SHP77 treated with DMSO at 0.1 percent for 48 hours (cell line): ENCODE measurements at places on chromosomes 16 and 17.
A peak's percentile ranks its signal among the peaks of the same experiment; 100 is the strongest.

GRCh38 chr17:65674246-65675045 lies 113.0 kb upstream of the AXIN2 start:
- no peak for DNase-seq

DNA sequence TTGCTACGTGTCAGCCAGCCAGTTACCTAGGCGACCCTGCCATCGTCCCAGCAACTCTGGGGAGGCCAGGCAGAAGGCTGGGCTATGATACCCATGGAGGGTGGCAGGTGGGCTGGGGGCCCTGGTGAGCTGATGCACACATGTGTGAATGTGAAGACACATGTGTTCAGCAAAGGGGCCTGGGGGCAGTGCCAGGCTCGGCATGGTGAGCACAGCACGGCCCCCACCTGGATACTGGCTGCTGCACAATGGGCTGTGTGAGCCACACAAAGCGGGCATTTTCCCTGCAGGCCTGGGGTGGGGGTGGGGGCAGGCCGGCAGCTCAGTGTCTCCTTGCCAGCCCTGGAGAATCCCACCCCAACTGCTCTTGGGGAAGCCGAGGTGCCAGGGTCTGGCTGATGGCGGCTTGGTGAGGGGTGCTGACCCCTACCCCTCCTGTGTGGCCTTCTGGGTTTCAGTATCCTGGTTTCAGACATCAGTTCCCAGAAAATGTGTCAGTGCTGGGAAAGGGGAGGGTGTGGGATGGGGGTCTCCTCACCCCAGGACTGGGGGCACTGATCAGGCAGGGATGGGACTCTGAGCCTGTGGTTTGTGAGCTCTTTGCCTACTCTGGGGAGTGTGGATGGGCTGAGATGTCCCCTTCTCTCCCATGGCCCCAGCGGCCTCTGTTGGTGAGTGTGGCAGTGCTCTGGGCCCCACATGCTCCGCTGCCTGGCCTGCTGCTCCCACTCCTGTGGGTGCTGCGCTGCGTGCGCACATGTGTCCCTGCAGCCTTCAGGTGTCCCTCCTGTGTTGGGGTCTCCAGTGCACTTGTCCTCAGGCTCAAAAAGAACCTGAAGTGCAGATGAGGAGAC lies 5.1 kb downstream of the LLGL1 start:
- no peak for DNase-seq

- no peak for DNase-seq
These were observed 274.5 kb downstream of the C16orf95 start for GRCh38 chr16:87042551-87043230.

DNA sequence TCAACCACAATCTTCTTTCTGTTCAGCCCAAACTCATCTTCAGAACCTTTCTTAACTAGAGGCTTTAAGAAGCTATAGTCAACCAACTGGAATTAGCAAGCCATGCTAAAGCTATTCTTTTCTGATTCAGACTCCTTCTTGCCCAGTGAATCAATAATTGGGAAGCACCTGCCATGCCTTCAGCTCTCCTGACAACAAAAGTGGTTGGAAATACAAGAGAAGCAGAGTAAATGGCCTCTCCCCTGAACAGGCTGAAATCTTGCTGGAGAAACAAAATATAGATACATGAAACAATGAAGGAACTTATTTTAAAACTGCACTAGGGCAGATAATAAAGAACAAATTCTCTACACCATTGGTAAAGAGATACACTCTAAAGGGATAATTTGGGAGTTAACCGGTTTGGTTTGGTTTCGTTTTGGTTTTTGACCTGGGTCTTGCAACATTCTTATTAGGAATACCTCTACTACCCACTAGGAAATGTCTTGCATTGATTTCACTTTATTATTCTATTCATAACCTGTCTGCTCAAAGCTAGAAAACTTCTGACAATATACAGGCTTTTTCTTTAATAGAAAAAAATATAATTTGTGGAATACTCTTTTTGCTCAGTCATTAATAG lies 173.6 kb upstream of the DYNLRB2 start:
- DNase-seq = no peak

- DNase-seq = no peak
These were observed 815.5 kb downstream of the KCNJ18 start for GRCh38 chr17:22507823-22508222.

- no peak for DNase-seq
These were observed 656 bp downstream of the VMO1 start for GRCh38 chr17:4785311-4786105.

DNA sequence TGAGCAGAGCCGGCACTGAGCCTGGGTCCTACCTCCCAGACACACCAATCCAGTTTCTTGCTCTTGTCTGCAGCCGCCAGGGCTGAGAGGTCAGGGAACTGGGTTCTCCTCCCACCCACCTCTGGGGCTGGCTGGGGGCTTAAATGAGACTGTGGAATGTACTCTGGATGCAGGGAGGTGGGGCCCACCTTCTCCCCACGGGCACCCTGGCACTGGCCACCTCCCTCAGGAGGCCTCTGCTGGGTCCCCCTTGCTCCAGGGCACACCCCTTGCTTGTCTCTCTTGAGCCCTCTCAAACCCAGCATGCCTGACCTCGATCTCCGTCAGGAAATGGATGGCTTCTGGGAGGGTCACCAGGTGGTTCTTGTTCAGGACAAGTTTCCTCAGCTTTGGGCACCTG lies 6.4 kb downstream of the FLII start:
- DNase-seq = no peak

GRCh38 chr16:12318661-12319427 lies 342.3 kb downstream of the SNX29 start:
- no peak for DNase-seq

- no peak for DNase-seq
These were observed 135.1 kb upstream of the CORO6 start for GRCh38 chr17:29757788-29758187.

DNA sequence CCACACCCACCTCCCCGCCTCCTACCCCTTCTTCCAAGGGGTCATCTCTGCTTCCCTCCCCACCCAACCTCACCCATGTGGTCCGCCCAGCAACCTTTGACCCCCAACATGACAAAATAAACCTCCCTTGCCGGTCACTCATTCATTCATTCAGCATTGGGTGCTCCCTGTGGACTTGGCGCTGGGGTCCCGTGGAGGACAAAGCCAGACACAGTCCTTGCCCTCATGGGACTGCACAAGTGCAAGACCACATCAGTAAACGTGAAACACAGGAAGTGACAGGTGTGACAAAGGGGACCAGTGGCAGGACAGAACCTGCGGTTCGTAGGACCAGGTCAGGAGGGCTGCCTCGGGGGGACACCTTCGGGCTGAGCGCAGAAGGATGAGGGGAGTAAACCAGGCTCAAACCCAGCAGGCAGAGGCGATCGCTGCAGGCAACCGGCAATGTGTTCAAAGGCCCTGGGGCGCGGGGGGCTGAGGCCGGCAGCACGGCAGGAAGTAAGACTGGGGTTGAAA lies 185.4 kb downstream of the SEC14L1 start:
- no peak for DNase-seq

DNA sequence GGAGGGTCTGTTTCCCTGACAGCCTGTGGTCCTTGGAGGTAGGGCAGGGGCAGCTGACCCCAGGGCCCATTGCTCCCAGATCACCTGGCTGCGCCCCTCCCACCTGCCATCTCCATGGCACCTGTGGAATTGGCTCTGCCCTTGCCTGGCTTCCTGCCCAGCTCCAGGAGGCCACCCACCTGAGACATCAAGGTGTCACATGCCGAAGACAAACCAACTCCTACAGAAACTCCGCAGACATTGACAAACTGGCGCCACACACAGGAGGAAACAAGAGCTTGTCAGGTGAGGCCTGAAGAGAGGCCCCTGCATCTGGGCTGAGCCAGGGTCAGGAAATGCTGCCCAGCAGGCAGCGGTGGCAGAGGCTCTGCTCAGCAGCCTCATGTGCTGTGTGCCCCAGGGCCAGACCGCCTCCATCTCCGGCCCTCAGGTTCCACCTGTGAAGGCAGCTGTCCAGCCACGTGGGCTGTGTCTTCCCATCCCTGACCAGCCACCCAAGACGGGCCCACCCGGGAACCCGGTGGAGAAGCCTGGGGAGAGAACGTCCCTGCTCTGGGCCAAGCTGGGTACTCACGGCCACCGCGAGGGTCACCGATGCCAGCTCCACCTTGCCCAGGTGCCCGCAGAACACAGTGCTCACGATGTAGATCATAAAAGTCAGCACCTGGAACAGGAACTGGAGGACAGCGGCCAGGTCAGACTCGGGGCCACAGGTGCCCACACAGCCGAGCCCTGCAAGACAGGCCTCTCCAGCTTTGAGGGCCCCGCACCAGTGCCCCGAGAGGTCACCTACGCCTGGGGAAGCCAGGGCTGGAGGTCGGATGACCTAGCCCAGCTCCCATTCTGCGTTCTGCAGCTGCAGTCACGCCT lies 1.6 kb downstream of the SLC47A2 start:
- DNase-seq = no peak

- DNase-seq = no peak
These were observed 630 bp downstream of the RNFT1 start for GRCh38 chr17:59963738-59964481.

DNA sequence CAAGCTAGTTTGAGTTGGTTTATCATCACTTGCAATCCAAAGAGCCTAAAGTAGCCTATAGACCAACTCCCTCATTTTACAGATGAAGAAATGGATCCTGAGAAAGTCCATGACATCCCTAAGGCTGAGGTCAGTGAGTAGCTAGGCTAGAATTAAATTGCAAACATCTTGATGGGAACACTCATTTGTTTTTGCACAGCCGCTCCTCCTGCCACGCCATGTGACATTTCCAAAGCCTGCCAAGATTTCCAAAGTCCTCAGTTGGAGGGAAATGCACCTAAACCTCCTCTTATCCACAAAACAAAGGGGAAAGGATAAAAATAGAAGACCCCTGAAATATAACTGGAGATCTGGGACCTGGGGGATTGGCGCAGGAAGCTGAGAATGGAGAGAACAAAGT lies 15.0 kb downstream of the TMEM92 start:
- DNase-seq = no peak

DNA sequence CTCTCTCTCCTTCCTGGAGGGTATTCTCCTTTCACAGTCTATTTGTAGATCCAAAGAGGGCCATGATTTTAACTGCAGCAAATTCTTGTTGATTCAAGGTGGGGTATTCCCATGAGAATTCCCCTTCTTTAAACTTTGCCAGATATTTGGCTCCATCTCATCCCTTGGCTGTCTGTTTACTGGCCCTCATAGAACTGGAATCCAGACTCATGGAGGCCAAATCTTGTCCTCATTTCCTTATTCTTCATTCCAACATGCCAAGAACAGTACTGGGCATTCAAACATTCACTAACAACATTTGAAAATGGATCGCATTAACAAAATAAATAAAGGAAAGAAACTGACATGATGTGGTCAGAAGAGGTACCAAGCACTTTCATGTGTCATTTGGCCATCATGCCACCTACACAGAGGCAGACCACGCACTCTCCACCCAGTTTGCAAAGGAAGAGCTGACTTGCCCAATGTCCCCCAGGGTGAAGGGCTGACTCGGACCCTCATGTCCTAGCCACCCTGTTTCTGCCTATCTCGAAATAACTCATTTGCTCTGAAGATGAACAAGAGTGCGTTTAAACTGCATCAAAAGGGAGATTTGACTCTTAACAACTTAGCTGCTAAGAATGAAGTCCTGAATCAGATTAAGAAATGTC lies 23.1 kb upstream of the SLC35B1 start:
- no peak for DNase-seq

GRCh38 chr16:57764341-57765159 lies 29.0 kb downstream of the KATNB1 start:
- DNase-seq = no peak

- DNase-seq = peak; percentile 23
These were observed 95.1 kb downstream of the METRNL start for GRCh38 chr17:83174362-83175118.

DNA sequence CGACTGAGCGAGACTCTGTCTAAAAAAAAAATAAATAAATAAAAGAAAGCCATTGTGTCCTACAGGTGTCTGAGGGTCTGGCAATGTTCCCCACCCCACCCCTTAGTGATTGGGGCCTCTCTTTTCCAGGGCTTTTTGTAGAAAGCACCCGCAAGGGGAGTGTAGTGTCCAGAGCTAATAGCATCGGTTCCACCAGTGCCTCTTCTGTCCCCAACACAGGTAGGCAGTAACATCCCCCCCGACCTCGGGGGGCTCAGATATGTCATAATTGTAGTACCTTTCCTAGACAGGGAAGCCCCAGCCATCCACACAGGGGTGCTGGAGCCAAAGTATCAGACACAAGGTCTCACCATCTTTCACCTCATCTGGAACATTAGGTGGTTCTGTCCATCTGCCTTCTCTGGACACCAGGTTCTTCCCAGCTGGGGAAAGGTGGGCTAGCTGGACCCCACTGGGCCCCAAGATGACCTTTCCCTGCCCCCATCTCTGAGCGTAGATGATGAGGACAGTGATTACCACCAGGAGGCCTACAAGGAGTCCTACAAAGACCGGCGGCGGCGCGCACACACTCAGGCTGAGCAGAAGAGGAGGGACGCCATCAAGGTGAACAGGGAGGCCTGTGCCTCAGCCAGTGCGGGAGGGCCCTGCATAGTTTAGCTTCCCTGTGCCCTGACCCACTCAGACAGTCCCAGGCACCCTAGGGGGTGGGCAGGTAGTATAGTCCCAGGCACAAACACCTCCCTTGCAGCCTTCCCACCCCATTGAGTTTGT lies 1.6 kb downstream of the MLX start:
- DNase-seq = no peak

DNA sequence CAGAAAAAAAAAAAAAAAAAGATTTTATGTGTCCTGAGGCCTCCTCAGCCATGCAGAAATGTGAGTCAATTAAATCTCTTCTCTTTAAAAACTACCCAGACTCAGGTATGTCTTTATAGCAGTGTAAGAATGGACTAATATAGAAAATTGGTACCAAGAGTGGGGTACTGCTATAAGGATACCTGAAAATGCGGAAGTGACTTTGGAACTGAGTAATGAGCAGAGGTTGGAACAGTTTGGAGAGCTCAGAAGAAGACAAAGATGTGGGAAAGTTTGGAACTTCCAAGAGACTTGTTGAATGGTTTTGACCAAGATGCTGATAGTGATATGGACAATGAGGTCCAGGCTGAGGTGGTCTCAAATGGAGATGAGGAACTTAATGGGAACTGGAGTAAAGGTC lies 17.3 kb upstream of the CNEP1R1 start:
- no peak for DNase-seq

- DNase-seq = no peak
These were observed 44.5 kb upstream of the ABR start for GRCh38 chr17:1224330-1224729.

- DNase-seq = no peak
These were observed 45.4 kb downstream of the NDEL1 start for GRCh38 chr17:8481089-8481488.

GRCh38 chr16:8675183-8676159 lies 1.1 kb downstream of the ABAT start:
- DNase-seq = peak; percentile 7

DNA sequence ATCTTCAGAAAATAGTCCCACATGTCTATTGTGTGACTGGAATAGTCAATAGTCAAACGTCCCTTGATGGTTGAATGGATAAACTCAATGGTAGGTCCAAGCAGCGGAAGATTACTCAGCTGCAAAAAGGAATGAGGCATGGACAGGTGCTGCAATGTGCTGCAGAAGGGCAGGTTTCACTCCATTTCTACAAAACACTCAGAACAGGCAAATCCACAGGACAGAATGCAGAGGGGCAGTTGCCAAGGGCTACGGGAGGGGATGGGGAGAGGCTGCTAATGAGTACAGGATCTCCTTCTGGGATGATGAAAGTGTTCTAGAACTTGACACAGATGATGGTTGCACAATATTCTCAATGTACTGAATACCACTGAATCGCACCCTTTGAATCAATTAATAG lies 151.0 kb downstream of the RBFOX3 start:
- no peak for DNase-seq

GRCh38 chr17:82662711-82663261 lies 14.5 kb upstream of the WDR45B start:
- no peak for DNase-seq
